ENCODE measurements at places on chromosomes 1 and 21.

GRCh38 chr1:246492611-246493245 lies 14.4 kb downstream of the SMYD3 start:
- peak; percentile 38 for DNase-seq

DNA sequence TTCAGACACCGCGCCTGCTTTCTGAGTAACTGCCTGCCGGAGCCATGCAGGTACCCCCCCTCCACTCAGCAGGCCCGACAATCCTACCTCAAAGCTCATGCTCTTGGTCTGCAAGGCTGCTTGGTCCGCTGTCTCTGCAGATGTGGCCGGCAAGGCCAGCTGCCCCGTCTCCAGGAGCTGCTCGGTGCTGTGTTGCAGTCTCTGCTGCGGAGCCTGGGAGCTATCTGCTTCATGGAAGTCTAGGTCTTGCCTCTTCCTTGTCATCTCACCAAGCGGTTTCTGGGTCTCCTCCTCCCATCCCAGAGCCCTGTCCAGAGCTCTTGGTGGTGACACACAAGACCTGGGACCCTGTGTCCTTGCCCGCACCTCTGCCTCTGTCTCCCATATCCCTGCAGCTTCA lies 24.0 kb upstream of the GNPAT start:
- DNase-seq: no peak

- DNase-seq: no peak
These were observed 1.1 kb upstream of the BACE2 start for GRCh38 chr21:41166884-41167283.

DNA sequence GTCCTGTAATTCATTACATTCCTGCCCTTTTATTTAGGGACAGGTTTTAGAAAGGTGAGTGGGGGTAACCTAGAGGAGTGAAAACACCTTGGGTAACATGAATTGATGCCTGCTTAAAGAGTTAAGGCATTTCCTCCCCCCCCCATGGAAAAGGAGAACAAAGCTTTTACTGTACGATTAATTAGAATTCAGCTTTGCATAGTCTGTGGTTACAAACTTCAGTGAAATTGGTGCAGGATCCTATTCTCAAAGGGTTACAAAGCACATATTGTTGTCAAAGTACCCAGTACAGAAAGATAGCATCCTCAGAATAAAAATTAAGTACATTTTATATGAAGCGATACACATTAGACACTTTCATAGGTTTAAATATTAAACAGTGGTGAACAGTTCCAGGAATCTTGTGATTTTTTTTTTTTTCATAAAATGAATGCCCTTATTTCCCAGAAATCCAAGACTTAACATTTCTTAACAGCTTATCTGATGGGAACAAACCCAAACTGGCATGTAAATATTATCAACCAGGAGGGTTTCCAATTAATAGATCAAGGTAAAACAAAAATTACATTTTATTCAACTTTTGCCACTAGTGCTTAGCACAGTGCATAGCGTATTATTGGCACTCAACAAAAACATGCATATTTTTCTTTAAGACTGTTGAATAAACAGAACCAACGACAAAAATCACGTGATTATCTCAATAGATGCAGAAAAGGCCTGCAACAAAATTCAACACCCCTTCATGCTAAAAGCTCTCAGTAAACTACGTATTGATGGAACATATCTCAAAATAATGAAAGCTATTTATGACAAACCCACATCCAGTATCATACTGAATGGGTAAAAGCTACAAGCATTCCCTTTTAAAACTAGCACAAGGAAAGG lies 172.7 kb downstream of the PDE4B start:
- no peak for DNase-seq

DNA sequence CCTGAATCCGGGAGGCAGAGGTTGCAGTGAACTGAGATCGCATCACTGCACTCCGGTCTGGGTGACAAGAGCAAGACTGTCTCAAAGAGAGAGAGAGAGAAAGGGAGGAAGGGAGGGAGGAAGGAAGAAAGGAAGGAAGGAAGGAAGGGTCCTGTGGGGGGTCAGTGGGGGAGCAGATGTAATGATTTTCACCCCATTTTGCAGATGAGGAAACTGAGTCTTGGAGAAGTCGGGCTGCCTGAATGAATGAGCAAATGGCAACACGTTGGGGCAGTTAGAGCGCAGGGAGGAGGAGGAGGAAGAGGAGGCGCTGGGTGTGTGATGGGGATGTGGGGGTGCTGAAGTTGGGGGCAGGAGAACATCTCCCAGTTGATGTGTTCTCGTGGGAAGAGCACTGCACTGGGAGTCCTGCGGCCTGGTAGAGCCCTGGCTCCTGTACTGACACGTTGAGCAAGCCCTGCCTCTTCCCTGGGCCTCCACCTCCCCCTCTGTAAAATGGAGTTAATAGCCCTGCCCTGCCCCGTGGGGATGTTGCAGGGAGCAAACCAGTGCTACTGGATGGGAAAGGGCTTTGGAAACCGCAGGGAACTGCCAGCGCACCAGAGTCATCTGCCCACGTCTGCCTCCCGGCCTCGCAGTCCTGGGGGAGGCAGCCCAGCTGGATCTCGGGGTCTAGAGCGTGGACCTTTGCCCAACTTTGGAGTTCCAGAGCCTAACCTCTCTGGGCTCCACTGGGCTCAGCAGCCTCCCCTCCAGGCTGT lies 103.2 kb upstream of the CASZ1 start:
- DNase-seq: no peak

DNA sequence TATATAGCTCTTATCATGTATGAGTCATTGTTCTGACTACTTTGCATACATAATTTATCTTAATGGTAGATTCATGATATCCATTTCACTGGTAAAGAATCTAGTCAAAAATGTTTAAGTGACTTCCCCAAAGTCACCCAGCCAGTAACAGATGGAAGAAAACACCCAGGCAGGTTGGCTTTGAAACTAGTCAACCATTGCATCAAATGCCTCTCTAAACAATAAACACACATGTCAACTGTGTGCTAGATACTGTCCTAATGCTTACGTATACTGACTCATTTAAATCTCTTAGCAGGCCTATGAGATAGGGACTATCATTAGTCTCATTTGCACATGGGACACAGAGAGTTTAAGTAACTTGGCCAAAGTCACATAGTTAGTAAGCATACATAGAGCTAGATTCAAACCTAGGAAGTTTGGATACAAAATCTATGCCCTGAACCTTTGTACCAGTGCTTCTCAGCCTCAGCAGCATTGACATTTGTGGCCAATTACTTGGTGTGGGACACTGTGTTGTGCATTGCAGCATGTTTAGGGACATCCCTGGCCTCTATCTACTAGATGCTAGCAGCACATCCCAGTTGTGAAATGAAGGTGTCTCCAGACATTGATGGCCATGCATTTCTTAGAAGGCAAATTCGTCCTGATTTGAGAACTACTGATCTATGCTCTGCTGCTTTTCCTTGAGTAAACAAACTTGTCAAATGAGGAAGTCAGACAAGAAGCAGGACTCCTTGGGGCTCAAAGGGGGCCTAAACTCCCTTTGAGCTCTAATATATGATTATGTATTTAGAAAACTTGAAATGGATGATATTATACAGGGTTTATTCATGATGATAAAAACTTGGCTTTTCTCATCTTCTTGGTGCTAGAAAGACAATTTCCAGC lies 316.3 kb downstream of the KCNH1 start:
- no peak for DNase-seq

DNA sequence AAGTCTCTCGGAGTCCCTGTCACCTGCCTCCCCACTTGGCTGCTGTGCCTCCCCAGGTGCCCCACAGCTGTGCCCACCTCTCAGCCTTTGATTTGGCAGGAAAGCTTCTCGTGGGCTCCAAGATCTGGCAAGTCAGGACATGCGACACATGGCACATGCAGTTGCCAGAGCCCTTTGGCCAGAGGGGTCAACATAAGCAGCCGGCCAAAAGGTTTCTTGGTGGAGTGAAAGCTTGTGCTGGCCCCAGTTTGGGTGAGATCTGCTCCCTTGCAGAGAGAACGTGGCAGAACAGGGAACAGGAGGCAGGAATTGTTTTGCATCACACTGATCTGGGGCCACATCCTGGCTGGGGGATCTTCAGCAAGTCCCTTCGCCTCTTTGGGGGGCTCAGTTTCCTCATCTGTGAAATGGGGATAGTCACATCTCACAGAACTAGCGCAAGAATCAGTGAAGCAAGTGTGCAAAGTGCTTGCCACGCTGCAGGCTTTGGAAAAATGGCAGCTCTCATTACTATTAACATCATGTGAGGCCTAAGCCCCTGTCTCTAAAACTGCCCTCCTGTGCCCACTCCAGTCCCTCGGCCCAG lies 232.6 kb downstream of the TRABD2B start:
- DNase-seq: no peak

GRCh38 chr1:180152588-180152987 lies 2.1 kb upstream of the QSOX1 start:
- DNase-seq: no peak

DNA sequence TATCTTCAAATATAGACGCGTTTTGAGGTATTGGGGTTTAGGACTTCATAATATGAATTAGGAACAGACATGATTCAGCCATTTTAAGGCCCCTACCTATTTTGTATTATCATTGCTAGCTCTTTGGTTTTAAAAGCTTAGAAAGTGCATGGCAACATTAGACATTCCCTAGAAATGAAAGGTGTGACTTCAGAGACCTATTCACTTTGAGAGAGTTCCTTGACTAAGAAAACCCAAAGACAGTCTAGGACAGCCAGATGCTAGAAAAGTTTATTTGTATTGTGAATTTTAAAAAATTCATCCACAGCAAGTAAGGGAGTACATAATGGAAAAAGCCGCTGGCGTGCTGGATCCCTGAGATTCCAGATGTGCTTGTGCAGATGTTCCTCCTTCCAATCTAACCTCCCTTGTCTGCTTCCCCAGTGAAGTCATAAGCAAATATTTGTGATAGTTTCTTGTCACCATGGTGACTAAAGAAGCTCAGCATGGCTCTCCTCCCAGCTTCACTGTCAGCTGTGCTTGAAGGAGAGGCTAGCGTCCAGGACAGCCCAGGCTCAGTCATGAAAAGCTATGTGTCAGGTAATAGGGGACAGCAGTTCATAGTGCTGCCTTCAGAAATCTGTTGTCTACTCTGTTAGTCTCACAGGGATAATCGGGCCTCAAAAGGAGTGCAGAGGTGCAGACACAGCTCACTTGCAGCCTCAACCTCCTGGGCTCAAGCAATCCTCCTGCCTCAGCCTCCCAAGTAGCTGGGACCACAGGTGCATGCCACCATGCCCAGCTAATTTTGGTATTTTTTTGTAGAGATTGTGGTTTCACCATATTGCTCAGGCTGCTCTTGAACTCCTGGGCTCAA lies 34.8 kb downstream of the KPNA6 start:
- no peak for DNase-seq

DNA sequence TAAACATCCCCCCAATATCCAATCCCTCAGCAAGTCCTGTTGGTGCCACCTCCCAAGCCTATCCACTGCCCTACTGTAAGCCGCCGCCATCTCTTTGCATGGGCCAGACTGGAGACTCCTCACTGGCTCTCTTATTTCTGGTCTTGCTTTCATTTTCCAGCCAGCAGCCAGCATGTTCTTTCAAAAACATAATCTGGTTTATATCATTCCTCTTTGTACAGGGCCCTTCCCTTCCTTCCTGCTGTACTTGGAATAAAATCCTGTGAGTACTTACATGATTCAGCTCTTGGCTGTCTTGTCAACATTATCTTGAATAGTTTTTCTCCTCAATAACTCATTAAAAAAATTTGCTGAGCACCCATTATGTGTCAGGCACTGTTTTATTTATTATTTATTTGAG lies 28.2 kb downstream of the TLR5 start:
- no peak for DNase-seq

DNA sequence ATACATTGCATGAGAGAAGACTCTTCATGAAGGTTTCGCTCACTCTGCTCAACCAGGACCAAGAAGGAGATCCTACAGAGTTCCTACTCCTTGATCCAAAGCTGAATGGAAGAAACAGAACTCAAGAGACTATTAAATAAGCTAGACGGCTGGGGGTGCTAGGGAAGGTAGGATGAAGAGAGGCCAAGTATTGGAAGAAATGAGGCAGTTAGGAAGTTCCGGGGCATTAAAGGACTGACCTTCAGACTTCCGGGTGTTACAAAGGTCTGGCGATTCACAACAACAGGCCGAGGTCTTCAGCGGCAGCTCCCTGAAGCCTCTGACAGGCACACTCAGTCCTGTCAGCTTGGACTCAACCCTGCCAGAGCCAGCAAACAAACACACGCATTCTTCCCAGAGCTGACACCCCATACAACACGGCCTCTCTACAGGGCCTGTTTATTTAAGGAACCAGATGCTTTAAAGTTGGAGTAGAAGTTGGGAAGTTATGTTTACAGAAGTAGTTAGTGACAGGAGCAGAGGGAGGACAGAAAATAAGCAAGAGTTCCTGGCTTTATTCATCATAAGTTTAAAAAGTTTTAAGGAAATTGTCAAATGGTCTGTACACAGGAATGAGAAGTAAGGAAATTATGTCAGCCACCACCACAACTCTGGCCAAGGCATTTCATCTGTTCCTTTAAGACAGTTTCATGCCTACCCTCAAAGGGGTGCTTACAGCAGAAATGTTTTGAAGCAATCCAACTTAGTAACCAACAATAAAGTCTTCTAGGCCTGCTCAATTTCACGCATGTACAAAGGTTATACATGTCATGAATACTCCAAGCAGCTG lies 4.7 kb downstream of the SORT1 start:
- peak; percentile 45 for DNase-seq

DNA sequence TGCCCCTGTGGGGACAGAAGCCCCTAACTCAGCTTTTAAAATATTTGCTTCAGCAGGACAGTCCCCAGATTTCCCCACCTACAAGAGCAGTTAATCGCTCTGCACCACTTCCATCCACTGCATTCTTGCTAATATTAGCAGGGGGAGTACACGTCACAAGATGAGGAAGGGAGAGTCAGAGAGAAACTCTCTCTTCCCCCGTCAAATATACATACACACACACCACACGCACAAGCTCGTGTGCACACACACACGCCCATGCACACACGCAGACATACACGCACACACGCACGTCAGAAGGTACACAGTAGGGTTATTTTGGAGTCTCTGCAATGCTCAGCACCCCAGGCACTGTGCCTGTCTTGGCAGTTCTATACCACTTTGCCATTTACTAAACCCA lies 2.1 kb downstream of the CLCA1 start:
- no peak for DNase-seq

GRCh38 chr1:194618101-194618500 lies 1431.7 kb upstream of the B3GALT2 start:
- DNase-seq: no peak

DNA sequence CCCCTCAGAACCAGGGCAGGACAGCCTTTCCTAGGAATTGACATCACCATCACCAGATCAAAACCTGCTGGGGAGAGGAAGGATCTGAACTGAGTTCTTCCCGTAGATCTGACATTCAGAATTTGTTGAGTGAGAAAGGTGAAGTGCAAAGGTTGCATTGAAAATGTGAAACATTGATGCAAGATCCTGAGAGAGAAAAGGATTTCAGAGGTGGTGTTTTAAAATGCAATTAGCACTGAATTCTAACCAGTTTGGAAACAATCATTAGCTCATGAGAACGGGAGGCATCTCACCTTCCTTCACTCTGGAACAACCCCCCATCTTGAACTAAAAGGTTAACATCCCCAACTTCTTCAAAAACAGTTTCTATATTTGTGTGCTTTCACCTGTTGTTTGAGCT lies 20.4 kb downstream of the LMO4 start:
- DNase-seq: no peak

Data from NCI-H446 treated with DMSO at 0.1 percent for 48 hours (cell line).